ENCODE measurements at places on chromosomes 16 and 17.

- no peak for DNase-seq
Observed at GRCh38 chr16:27492588-27492979, 57.1 kb downstream of the GTF3C1 start.

GRCh38 chr16:57203451-57203850 lies 17.3 kb downstream of the RSPRY1 start:
- no peak for DNase-seq

GRCh38 chr16:1008085-1008484 lies 26.5 kb downstream of the SOX8 start:
- no peak for DNase-seq

GRCh38 chr16:81265658-81266451 lies 27.4 kb downstream of the BCO1 start:
- DNase-seq: no peak

DNA sequence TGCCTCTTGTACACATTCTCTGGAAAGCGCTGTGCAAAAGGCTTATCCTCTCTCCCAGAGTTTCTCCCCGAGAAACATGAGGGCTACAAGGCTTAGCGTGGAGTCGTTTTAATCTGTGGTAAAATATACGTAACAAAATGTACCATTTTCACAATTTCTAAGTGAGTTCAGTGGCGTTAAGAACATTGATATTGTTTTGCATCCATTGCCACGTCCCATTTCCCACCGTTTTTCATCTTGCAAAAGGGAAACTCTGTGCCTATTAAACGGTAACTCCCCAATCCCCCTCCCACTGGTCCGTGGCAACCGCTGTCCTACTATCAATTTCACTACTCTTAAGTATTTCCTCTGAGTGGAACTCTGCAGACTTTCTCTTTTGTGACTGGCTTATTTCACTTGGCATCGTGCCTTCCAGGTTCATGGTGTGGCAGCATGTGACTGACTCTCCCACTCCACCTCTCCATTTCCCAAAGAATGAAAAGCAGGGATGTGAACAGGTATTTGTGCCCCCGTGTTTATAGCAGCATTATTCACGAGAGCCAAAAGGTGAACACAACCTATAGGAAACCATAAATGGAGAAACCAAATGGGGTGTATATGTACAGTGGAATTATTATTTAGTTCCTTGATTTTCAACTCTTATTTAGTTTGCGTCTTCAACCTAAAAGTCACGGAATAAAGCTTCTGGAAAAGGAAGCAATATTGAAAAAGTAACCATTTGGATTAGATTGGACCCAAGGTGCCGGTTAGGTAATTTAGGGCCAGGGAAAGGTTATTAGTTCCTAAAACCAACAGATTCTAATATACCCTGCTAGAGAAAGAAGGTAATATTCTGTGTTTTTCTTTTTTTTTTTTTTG lies 1.1 kb upstream of the USP32 start:
- DNase-seq: no peak

Measured in activated naive CD4-positive, alpha-beta T cell (primary cell).